ENCODE measurements at places on chromosomes 1 and 21.

DNA sequence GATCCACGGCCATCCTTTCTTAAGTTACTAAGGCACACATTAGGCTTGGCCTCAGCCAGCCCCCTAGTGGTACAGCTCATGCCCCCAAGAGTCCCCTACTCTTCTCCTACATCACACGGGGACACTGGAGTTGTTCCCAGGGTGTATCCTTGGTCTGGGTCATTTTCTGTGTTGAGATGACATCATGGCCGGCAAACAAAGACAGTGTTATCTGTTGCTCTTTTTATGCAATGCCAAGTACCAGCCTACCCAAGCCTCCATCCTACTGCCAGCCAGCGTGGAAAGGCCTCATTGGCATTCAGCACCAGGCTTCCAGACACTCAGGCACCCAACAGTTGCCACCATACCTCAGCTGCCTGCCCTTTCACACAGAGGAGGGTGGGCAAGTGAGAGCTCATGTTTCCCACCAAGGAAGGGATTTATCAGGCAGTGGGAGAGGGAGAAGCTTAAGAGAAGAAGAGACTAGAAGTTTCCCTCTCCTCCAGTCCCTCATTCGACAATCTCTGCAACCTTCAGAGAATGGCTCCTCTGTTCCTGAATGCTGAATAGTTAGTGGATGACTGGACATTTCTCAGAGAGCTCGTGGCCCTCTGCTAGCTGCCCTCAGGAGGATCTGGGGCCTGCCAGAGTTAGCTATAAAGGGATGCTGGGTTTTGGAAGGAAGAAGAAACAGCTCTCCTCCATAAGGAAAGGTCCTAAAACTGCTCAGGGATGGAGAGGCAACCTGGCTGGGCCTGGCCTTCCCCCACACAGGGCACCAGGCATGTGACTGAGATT lies 17.7 kb downstream of the CBR1 start:
- DNase-seq: no peak

DNA sequence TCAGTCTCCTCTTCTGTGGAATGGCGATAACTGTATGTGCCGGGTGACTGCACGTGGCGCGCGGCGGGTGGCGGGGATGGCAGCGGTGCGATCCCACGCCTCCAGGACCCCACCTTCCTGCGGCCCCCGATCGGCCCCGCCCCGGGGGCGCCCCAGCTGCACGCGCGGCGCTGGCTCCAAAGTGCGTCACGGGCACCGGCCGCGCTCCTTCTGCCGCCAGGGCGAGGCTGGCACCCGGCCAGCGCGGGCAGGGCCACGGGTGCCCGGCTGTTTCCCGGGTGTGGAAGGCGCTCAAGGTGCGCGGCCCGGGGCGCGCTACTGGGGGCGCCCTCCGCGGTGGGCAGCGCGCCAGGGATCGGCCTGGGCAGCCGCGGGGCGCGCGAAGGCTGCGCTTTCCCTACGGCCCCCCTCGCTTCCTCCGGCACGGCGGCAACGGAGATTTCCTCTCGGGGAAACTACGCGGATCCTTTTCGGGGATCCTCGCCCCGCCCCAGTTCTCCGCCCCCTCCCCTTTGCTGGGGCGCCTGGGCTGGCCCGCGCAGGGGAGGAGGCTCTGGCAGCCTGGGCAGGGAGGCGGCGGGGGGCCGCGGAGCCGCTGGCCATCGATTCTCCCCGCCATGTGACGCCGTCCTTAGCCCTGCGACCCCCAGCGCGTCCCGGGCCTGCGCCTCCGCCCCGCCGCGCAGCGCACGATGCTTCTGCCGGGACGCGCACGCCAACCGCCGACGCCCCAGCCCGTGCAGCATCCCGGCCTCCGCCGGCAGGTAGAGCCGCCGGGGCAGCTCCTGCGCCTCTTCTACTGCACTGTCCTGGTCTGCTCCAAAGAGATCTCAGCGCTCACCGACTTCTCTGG lies at the start of gene EVA1C:
EVA1C (plus strand) TSS at position 545 of the 853 bp plus-strand sequence; CDS start at position 693, 148 bp downstream.
- DNase-seq: no peak

GRCh38 chr1:66535853-66536252 lies 1.9 kb downstream of the SGIP1 start:
- DNase-seq: no peak

DNA sequence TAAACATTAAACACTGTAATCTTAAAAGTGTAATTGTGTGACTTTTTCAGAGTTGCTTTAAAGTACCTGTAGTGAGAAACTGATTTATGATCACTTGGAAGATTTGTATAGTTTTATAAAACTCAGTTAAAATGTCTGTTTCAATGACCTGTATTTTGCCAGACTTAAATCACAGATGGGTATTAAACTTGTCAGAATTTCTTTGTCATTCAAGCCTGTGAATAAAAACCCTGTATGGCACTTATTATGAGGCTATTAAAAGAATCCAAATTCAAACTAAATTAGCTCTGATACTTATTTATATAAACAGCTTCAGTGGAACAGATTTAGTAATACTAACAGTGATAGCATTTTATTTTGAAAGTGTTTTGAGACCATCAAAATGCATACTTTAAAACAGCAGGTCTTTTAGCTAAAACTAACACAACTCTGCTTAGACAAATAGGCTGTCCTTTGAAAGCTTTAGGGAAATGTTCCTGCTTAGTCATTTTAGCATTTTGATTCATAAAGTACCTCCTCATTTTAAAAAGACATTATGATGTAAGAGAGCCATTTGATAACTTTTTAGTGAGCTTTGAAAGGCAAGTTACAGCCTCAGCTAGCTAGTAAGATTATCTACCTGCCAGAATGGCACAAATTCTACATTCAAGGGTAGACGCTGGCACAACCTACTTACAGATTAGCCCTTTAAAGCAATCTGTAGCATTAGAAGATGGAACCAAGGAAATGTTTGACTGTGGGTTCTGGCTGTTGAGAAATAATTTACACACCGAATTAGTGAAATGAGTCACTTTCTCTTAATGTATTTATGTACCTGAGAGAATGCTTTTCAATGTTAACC lies 9.4 kb downstream of the SOD1 start:
- DNase-seq: no peak

GRCh38 chr1:21924503-21925005 lies 12.6 kb downstream of the HSPG2 start:
- DNase-seq: no peak

DNA sequence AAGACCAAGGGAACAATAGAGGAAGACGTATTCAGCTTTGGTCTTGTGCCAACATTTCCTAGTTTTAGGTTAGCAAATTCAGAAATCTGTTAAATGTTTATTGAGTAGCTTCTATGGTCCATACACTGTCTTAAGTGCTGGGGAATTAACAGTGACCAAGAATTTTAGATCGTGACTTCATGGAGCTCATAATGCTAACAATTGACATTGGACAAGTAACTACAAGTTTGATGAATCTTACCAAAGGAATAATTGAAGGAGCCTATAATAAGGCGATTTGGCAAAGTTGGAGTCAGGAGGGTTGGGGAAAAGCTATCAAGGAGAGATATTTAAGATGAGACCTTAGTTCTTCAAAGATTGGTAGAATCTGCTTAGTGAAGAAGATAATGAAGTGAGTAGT lies 1.4 kb upstream of the SLAMF9 start:
- no peak for DNase-seq

DNA sequence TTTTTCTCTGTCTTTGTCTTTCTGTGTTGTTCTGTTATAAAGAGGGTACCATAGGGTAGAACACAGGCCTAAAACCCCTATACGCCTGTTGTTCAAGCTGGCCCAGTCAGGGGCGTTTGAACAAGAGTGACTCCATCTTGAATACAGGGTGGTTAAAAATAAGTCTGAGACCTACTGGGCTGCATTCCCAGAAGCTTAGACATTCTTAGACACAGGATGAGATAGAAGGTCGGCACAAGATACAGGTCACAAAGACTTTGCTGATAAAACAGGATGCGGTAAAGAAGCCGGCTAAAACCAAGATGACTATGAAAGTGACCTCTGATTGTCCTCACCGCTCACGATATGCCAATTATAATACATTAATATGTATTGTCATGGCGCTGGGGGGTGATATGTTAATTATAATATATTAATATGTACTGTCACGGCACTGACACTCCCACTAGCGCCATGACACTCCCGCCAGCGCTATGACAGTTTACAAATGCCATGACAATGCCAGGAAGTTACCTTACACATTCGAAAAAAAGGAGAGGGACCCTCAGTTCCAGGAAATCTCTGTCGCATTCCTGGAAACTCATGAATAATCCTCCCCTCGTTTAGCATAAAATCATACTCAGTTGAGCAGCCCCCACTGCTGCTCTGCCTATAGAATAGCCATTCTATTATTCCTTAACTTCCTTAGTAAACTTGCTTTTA lies 58.5 kb upstream of the KLHDC7A start:
- DNase-seq: no peak

DNA sequence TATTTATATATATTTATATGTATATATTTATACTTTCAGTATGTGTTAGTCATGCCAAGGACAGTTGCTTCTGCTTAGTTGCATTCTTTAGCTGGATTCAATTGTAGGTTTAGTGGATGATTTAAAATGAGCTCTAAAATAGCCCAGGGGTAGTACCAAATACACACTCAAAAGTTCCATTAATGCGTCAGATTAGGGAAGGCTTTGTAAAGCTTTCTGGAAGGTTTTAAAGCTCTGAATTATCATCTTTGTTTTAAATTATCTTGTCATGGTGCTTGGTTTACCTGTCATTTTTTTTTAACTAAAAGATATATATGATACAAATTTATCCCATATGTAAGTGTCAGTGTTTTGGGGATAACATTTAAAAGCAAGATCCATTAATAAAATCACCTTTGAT lies 242.7 kb upstream of the ADAMTS5 start:
- no peak for DNase-seq

GRCh38 chr1:110324667-110325066 lies 14.5 kb upstream of the RBM15 start:
- DNase-seq: no peak

DNA sequence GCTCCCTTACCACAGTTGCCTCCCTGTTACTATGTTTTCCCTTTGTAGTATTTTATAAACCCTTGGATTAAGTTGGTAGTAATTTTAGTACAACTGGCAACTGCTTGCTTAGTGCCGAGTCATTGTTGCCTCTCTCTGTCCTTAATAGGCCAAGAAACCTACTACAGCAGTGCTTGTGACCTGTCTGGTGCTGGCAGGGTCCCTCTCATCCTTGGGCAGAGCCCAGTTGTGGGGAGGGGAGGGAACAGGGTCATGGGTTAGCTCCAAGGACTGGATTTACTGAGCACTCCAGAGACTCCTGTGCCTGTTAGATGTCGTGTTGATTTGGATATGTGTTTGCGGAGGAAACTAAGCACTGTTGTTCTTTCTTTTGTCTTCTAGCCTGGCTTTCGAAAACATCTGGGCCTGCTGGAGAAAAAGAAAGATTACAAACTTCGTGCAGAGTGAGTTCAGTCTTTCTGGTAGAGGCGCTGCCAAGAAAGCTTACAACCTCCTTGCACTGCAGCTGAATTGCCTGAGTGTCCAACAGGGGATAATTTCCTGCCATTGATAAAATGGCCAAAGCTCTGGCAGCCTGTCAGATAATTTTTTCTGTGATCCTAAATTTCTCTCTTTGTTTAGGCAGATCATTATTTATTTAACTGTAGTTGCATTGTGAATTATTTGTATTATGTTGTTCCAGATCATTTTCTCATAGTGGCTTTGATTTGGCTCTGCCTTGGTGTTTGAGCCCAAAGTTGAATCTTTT lies 3.6 kb downstream of the UTP11 start:
- DNase-seq: no peak

- no peak for DNase-seq
Observed at GRCh38 chr1:176469450-176470010, 6.6 kb downstream of the PAPPA2 start.

- no peak for DNase-seq
Observed at GRCh38 chr1:211296396-211296795, 30.2 kb upstream of the TRAF5 start.

DNA sequence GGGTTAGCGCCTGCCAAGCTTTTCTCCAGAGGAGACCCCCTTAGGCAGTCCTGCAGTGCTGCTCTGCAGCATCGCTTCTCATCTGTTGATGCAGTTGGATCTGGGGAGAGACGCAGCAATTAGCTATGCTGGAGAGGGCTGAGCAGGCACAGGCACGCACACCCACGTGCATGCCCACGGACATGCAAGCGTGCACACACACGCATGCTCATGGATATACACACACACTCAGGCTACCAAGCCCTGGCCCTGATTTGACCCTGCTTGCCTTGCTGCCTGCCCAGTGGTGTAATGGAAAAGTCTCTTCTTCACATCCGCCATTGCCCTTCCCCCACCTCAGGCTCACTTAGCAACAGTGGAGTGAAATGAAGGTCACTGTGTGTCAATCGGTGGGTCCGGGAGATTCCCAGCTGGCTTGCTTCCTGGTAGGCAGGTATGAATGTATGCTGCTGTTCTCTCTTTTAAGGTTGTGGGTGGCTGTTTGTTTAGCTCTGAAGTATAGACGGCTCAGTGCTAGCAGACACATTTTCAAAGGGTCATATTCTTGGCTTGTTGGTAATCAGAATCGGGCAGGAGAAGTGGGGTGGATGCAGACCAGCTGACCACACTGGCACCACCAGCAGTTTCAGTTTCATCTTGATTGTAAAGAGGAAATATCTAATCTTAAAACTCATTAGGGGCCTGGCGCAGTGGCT lies 9.5 kb downstream of the ATP1B1 start:
- DNase-seq: no peak

DNA sequence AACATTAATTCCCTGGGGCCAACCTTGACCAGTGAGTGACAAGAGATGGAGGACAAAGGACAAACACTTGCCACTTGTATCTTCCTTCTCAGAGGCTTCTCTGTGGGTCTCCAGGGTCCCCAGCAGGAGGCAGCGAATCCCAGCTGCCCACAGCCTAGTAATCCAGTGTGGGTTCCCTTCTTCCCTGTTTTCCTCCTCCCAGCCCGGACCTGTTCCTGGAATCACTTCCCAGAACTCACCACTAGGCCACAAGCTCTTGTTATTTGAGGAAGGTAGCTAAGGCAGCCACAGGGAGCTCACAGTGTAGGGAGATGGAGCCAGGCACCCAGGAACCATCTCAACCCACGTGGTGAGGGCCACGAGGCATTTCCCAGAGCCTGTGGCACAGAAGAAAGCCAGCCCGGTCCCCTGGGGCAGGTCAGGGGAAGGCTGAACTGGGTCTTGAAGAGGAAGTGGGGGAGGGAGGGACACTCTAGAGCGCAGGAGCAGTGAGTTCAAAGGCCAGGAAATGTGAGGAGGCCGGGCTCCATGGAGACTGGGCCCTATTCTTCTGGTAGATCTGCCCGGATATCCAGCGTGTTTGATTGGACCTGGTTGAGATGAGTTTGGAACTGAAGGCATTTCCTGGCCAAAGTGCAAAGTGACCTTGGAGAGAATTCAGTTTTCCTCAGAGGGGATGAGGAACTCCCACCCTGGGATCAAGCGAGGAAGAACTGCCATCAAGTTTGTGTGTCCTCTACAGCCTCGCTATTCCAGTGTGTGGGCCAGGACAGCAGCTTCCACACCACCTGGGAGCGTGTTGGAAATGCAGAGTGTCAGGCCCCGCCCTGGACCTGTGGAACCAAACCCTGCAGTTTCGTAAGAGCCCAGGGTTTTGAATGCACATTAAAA lies 20.3 kb upstream of the C2CD2 start:
- DNase-seq: no peak

GRCh38 chr1:60073605-60074278 lies at the start of gene C1orf87:
Gene C1orf87 (minus strand): TSS chr1:60073770. CDS start chr1:60072643, 1,127 bp downstream.
- DNase-seq: no peak

DNA sequence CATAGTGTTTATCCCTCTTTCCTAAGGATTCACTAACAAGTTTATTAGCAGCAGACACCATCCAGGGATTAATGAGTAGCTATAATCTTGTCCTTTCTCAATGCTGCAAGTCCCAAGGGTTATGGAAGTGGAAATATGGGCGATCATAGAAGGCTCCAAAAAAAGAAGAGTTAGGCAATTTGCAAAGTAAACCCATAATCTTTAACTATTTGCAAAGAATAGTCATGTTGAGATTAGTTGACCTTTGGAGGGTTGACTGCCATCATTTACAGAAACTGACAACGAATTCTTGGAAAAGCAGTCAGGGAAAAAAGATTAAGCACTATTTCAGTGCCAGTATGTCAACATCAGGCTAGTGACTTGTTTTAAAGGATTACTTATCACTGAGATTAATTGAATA lies 169.9 kb downstream of the KCNT2 start:
- no peak for DNase-seq

All from SHP77 treated with DMSO at 0.1 percent for 48 hours (cell line).